ENCODE measurements at places on chromosomes 1 and 21. TPM values are rescaled to one million over a fixed set of nuclear protein-coding genes. Genes with fewer than 3 reads are reported as not detected.

Gene IGSF3
- 40.5 TPM for total RNA-seq

Gene SPRR1A
- total RNA-seq = not detected

Gene TRIM46
- total RNA-seq = 1.3 TPM

Gene ITGB2
- total RNA-seq = 0.11 TPM

Gene VASH2
- total RNA-seq = under 0.01 TPM

Gene MROH9
- not detected for total RNA-seq

Gene CFAP141
- total RNA-seq = not detected

Gene NLRP3
- total RNA-seq = not detected

Gene GRIK3
- not detected for total RNA-seq

Gene SPRR2B
- total RNA-seq = not detected

Gene SHISA4
- 8.0 TPM for total RNA-seq

Gene WDR64
- total RNA-seq = under 0.01 TPM

Gene MAB21L3
- not detected for total RNA-seq

Gene TRPM2
- 0.43 TPM for total RNA-seq

Gene PCAT6
- total RNA-seq = not detected

Gene AK5
- 27.3 TPM for total RNA-seq

Gene CLCA4
- total RNA-seq = not detected

Gene DIRAS3
- total RNA-seq = 0.54 TPM

Gene C1orf87
- not detected for total RNA-seq

Gene OR2M4
- total RNA-seq = not detected

Gene NHLH1
- not detected for total RNA-seq

Gene TADA1
- total RNA-seq = 12.2 TPM

Gene EFNA3
- total RNA-seq = 1.4 TPM

Gene TRAF3IP3
- not detected for total RNA-seq

Gene OR2M3
- not detected for total RNA-seq

Gene ERICH3
- not detected for total RNA-seq

Gene RBP7
- 1.6 TPM for total RNA-seq

Gene ENSA
- 87.8 TPM for total RNA-seq

Gene LAX1
- not detected for total RNA-seq

Gene PDXK
- total RNA-seq = 36.0 TPM

Gene PPIAL4G
- total RNA-seq = not detected

Gene SYNC
- total RNA-seq = 13.9 TPM

Gene ADGRL4
- 83.5 TPM for total RNA-seq

Gene IL19
- total RNA-seq = not detected

Gene RAD54L
- total RNA-seq = 0.65 TPM

Gene ISG15
- 108 TPM for total RNA-seq

Gene LRRC47
- total RNA-seq = 22.8 TPM

Gene CLIC6
- total RNA-seq = not detected

Gene OPTC
- total RNA-seq = not detected

Gene UTS2
- not detected for total RNA-seq

Gene ADAM30
- not detected for total RNA-seq

Gene FCRL6
- not detected for total RNA-seq

Gene OR6Y1
- not detected for total RNA-seq

Gene CCT3
- total RNA-seq = 378 TPM

Gene OR2L2
- total RNA-seq = not detected

Gene OR2G2
- total RNA-seq = not detected

Gene SLC2A5
- total RNA-seq = 0.17 TPM

Gene RHBDL2
- not detected for total RNA-seq

Gene S100A14
- total RNA-seq = 0.43 TPM

Gene CLCNKB
- total RNA-seq = not detected

Gene PYHIN1
- not detected for total RNA-seq

Gene KCNN3
- total RNA-seq = 1.3 TPM

Gene LMX1A
- not detected for total RNA-seq

Gene OR2L5
- not detected for total RNA-seq

Gene POU3F1
- not detected for total RNA-seq

Gene NTMT2
- total RNA-seq = not detected

Gene ARHGAP30
- total RNA-seq = not detected

Gene MIA3
- total RNA-seq = 35.7 TPM

Gene SVBP
- 21.1 TPM for total RNA-seq

Gene BMP8B
- total RNA-seq = under 0.01 TPM
